ENCODE measurements at places on chromosomes 11 and 22.

DNA sequence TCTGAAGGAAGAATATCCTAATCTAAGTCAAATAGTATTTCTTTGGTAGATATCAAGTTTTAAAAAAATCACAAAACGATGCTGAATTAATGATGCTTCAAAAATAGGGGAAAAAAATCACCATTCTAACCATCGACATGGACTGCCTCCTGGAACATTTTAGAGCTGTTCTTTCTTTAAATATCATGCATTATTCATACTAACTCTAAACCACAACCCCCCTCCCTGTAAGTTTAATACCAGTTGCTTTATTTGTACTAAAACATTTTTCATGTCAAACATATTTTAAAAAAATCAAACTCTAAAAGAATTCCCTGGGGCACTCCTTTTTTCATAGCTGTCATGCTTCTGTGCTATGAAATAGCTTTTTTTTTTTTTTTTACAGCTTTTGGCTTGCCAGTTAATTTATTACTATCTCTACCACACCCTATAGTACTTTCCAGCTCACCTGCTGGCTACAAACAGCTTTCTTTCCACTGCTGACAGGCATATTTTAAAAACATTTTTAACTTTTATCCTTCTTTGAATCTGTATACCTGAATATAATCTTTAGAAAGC, 256.9 kb downstream of the SOX6 start:
- DNase-seq, result no peak

GRCh38 chr11:79066456-79067351, 374.1 kb downstream of the TENM4 start:
- no peak for DNase-seq

- DNase-seq, result no peak
Observed at GRCh38 chr11:80144897-80145594, 704.2 kb upstream of the TENM4 start.

DNA sequence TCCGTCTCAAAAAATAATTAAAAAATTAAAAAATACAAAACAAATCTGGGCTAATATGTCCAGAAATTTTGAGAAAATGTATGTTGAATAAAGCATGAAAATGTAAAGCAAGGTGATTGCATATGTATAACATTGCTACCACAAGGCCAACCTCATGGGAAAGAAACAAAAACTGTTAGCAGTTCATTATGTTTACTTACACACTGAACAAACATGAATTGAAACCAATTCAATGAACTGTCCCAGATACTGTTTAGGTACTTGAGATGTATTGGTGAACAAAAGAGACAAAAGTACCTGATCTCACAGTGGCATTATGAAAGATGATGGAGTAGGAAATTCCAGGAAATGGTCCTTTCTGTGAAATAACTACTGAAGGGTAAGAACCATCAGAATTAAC, 43.8 kb upstream of the IGLL5 start:
- DNase-seq, result no peak

DNA sequence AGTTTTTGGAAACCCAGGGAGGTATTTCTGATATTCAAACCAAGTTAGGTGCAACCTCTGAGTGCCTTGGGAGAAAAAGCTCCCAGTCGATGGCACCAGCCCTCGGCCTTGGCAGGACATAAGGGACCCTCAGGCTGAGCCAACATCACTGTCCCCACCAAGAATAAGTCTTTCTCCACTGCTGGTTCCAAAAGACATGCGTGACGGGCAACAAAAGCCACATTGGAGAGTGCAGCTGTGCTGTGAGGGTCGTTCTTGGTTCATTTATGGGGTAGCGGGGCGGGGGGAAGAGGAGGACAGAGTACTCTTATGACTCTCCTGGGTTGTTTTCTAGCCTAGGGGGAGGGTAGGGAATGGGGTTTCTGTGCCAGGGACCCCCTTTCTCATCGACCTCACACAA, 11.2 kb upstream of the TPCN2 start:
- DNase-seq, result no peak

DNA sequence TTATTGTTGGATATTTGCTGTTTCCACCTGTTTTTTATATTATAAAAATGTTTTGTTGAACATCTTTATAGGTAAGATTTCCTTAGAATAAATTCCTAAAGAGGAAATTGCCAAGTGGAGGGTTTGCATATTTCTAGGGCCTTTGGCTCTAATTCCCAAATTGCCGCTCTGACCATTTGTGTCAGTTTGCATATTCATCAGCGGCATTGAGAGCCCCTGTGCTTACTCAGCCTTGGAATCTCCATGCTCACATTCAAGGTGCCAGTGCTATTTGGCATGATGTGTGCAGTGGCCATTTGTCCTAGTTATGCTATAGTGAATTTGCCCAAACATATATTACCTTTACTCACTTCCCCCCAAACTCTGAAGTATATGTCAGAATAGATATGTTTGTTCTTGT, 25.5 kb downstream of the KREMEN1 start:
- no peak for DNase-seq

GRCh38 chr11:124892146-124892545, 5.5 kb downstream of the ROBO4 start:
- DNase-seq, result no peak
